Aorta (tissue), 5 donors: ENCODE measurements at places on chromosomes 11 and 22. TPM values are rescaled to one million over a fixed set of nuclear protein-coding genes. Genes with fewer than 3 reads are reported as not detected.

The SYT13 gene
- 0.36 TPM for total RNA-seq

The P2RY2 gene
- total RNA-seq = 2.9 TPM

The GPHA2 gene
- not detected for total RNA-seq

The GRIK4 gene
- not detected for total RNA-seq

The GLB1L3 gene
- total RNA-seq = not detected

The NAALADL1 gene
- total RNA-seq = 14.1 TPM

The ADM gene
- 31.9 TPM for total RNA-seq

The SPI1 gene
- 56.0 TPM for total RNA-seq

The PLEKHA7 gene
- 9.9 TPM for total RNA-seq

The OR51A2 gene
- total RNA-seq = not detected

The CREB3L1 gene
- 10.5 TPM for total RNA-seq

The ELMOD1 gene
- total RNA-seq = 0.33 TPM

The FOLH1 gene
- total RNA-seq = 1.6 TPM

The CLTCL1 gene
- total RNA-seq = 8.1 TPM

The PLAAT4 gene
- 39.8 TPM for total RNA-seq

The CENATAC gene
- total RNA-seq = 56.4 TPM

The UBASH3B gene
- 11.1 TPM for total RNA-seq

The MYOD1 gene
- total RNA-seq = not detected

The TCF20 gene
- total RNA-seq = 29.9 TPM

The ANO1 gene
- total RNA-seq = 65.6 TPM

The SBF1 gene
- 77.9 TPM for total RNA-seq

The TSGA10IP gene
- total RNA-seq = not detected

The PTPN5 gene
- 2.1 TPM for total RNA-seq

The MRGPRF gene
- 75.7 TPM for total RNA-seq

The PHF21A gene
- 67.4 TPM for total RNA-seq

The RHOD gene
- 19.4 TPM for total RNA-seq
